ENCODE measurements at places on chromosomes 6 and 20. TPM values are rescaled to one million over a fixed set of nuclear protein-coding genes. Genes with fewer than 3 reads are reported as not detected.

TGM3 gene
- polyA plus RNA-seq, result 0.40 TPM

DNA sequence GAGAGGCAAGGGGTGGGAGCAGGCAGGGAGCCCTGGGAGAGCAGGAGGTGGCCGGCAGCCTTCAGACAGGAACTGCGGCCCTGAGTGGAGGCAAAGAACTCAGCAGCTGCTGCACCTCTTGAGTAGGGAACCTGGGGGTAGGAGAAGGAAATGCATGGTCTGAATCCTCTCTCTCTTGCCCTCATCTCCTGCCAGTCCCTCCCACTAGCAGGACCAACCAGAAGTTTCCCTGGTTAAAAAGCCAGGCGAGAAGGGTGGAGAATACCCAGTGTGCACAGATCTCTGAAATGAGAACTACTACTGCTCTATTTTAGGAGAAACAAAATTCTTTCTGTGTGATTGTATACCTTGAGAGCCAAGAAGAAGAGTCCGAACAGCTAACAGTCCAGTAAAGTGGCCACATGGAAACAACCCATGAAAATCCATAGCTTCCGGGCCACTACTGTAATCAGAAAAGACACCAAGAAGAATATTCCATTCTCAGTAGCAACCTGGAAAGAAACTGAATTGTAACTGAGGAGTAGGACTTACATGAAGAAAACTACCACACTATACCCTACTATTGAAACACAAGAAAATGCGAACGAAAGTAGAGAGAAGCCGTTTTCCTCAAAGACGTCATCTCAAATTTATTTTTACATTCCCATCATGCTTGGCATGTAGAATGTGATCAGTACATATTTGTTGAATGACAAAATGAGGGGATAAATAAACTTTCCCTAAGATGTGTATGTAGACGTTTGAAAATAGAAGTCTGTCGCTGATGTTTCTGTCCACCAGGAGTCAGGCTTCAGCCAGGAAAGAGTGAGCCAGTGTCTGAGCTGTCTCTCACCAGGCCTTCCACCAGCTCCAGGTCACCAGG is 25.6 kb downstream of the WRNIP1 start:
- DNase-seq, result peak; percentile 82

DNA sequence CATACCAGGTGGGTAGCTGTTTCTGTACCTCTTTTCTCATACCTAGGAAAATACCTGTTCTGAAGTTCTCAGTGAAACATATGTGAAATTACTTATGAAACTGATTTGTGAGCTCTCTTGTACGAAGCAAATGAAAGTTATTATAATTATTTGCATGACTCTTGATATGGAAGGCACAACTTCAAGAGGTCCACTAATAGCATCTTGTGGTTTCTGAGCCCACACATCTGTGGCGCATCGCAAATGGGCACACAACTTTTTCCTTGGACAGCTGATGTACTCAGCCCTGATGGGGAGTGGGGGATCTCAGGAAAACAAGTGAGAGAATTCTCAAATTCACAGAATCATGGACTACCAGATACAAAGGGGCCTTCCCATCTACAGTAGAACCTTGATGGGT is 432.3 kb downstream of the CD83 start:
- DNase-seq, result no peak

GRCh38 chr20:46663531-46663930 is 12.3 kb upstream of the SLC13A3 start:
- DNase-seq, result no peak

DNA sequence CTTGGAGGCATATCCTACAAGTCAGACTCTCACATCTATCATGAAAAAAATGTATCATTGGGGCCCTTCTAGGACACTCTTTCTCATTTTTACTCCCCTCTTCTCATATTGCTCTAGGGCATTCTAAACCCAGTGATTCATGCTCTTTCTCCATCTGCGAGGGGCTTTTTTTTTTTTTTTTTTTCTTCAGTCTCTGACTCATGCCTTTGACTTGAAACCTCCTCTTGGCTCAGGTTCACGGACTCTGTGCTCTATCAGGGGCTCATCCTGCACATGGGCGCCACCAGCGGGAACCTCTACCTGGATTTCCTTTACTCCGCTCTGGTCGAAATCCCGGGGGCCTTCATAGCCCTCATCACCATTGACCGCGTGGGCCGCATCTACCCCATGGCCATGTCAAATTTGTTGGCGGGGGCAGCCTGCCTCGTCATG is 17.8 kb downstream of the SLC22A1 start:
- no peak for DNase-seq

EDN1 gene
- 7.3 TPM for polyA plus RNA-seq

CBFA2T2 gene
- 7.1 TPM for polyA plus RNA-seq

GRCh38 chr6:167766986-167767714 is 59.6 kb upstream of the AFDN start:
- no peak for DNase-seq

EYS gene
- 0.04 TPM for polyA plus RNA-seq

DNA sequence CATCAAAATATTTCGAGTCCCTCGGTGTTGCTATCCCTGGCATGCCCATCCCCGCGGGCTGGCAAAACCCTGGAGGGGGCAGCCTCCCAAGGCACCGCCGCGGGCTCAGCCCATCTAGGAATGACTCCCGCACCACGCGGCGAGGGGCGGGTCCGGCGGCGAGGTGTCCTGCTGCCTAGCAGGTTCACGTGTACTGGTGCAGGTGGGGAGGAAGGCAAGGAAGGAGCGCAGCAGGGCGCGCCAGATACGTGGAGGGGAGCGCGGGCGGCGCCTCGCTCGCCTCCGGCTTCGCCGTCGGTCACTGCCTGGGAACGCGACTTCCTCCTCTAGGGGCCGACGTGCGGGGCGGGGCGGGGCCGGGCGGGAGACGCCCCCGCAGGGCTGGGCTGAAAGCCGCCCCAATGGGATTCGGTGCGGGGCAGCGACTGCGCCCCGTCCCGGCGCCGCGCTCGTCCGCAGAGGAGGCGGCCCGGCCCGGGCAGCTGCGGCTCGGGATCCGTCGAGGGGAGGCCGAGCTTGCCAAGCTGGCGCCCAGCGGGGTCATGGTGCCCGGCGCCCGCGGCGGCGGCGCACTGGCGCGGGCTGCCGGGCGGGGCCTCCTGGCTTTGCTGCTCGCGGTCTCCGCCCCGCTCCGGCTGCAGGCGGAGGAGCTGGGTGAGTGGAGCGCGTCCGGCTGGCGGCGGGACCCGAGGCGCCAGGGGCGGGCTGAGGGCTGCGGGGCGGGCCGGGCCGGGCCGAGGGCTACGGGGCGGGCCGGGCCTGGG is at the start of gene DCBLD1:
Gene DCBLD1, plus strand, starts transcription at position 435 of the 764 bp plus-strand sequence. Its CDS starts 108 bp downstream, at position 543.
- DNase-seq, result peak; percentile 79

- DNase-seq, result no peak
These were observed 202.2 kb downstream of the ATXN1 start for GRCh38 chr6:16559071-16559470.

PPP1R3G gene
- polyA plus RNA-seq, result 0.09 TPM

DNA sequence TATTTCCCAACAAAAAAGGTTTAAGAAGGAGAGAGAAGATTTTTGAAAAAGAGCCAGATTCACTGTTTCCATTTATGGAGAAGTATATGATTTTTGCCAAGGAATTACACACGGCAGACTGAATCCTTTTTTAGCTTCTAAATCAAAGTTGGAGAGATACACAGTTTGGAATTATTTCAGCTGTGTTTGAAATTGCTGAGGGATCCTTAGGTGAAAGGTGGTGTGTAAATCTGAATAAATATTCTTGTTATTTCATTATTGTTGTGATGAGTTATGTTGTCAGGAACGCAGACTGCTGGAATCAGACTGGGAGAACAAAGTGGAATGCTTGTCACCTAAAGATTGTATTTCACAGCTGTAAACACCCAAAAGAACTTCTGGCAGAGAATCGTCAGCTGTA is 168.5 kb upstream of the AKIRIN2 start:
- no peak for DNase-seq

GRCh38 chr20:59810449-59811187 is 122.8 kb downstream of the SYCP2 start:
- DNase-seq, result no peak

DNA sequence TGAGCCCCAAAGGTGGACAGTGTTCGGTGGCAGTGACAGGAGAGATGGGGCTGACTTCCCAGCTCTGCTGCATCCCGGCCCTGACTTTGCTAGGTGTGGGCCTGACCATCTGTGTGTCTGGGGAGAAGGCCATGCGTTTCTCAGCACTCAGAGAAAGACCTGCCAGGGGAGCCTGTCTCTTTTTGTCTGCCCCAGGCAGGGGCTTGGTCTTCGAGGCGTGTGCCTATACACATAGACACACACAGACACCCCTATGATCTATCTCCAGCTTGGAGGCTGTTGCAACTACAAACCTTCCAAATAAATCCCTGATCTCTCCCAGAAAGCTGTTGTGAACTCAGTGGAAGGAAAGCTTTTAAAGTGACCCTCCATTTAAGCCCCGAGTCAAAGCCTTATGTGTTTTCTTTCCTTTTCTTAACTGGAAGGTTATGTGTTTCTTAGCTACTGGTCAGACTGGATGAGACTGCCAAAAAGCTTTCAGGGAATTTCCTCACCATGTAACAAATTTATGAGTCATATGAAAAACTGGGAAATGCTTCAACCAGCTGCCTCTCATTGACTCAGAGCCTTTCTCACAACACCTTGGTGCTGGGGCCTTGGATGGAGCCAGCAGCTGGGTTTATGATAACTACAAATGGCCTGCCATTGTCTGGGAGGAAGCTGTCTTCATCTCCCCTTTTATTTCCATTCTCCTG is 102.6 kb downstream of the CDC5L start:
- DNase-seq, result peak; percentile 42

GRCh38 chr20:10322073-10323012 is 103.7 kb downstream of the SNAP25 start:
- DNase-seq, result no peak

DNA sequence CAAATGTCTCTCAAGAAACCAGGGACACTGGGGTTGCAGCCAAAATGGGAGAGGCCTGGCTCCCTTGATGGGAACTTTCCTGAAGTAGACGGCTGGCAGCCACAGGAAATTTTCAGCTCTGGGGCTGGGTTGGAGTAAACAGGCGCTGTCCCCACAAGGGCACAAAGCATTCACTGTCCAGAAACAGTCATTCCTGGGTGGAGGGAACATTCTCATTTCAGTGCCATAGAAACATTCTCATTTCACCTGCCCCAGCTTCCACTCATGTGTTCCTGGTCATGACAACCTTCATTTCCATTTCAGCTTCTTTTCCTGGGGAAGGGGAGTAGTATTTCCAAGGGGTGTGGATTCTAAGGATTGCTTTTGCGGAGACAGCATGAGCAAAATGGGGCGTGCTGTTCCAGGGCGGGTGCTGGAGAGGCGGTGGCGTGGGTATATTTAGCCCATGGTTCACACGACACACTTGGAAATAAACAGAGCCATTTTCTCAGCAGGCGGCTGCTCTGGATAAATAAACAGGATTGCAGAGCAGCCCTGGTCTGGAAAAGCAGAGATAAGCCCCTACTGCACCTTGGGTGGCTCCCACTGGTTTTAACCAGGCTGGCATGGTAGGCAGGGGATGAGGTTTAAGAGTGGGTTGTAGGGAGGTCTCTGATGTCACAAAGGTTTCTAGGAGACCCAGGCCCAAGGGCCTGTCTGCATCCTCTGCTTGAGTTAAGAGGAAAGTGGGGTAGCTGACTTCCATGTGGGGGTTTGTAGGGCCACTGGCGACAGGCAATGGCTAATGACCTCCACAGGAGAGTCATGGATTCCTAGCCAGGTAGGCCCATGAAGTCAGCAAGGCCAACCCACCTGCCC is 32.9 kb downstream of the COX4I2 start:
- DNase-seq, result peak; percentile 84

TPD52L1 gene
- 21.2 TPM for polyA plus RNA-seq

- DNase-seq, result no peak
These were observed 237.1 kb upstream of the MOCS1 start for GRCh38 chr6:40171343-40171742.

GRCh38 chr6:161414707-161415106 is 140.8 kb upstream of the AGPAT4 start:
- peak; percentile 70 for DNase-seq

- DNase-seq, result no peak
These were observed 91.1 kb upstream of the PLN start for GRCh38 chr6:118456982-118457381.

- DNase-seq, result no peak
These were observed 470 bp downstream of the AGER start for GRCh38 chr6:32183483-32184083.

DNA sequence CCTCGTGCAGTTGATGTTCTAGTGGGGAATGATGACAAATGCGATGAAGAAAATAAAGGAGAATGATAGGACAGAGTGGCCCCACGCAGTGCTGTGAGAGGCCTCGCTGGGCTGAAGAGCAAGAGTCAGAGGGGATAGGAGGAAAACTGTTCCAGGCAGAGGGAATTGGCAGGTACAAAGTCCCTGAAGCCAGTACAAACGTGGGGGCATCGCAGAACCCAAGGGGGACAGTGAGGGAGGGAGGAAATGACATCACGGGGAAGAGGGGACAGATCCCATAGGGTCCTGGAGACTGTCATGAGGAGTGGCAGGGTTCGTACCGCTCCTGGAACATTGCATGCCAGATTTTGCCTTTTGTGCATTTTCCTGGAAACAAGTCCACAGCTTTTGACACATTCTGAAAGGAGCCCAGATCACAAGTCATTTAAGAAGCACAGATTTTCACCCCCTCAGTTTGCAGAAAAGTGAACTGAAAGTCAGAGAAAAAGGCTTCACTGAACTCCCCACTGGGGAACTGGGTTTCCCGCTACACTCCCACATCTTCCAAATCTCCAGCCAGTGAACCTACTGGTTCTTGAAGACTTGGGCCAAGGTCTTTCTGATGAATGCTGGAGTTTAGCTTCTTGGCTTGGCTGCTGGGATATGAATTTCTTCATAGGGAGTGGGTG is 77.0 kb downstream of the SULF2 start:
- no peak for DNase-seq

OR2H2 gene
- not detected for polyA plus RNA-seq

CDSN gene
- 0.05 TPM for polyA plus RNA-seq

All from pancreas (tissue), 10 donors.